Endodermal cell (in vitro differentiated cells): ENCODE measurements at places on chromosomes 3 and 15. TPM values are rescaled to one million over a fixed set of nuclear protein-coding genes. Genes with fewer than 3 reads are reported as not detected.

GATM gene
- total RNA-seq: 32.4 and 35.2 TPM in 2 replicates

SEMA3G gene
- 8.4 and 8.6 TPM in 2 replicates for total RNA-seq

RBMS3 gene
- 1.3 to 2.0 TPM (median 1.7 TPM) in 3 replicates for total RNA-seq

RNU6-1 gene
- not detected in 2 replicates for total RNA-seq

SPINK8 gene
- not detected in 3 replicates for total RNA-seq

ACTRT3 gene
- 2.5 and 2.7 TPM in 2 replicates for total RNA-seq

HYKK gene
- 2.1 to 4.4 TPM (median 4.2 TPM) in 3 replicates for total RNA-seq

MEGF11 gene
- 0.61 and 0.73 TPM in 2 replicates for total RNA-seq

CCR9 gene
- not detected in 2 replicates for total RNA-seq

NKTR gene
- 98.7 to 116 TPM (median 114 TPM) in 3 replicates for total RNA-seq

ACAN gene
- total RNA-seq: 0.23 to 0.38 TPM (median 0.29 TPM) in 3 replicates

OXTR gene
- 10.6 to 23.1 TPM (median 11.3 TPM) in 3 replicates for total RNA-seq

CLDN18 gene
- total RNA-seq: 0.15 to 0.75 TPM (median 0.27 TPM) in 3 replicates

FAM3D gene
- total RNA-seq: not detected in 3 replicates

PLSCR2 gene
- 10.0 to 34.6 TPM (median 17.7 TPM) in 3 replicates for total RNA-seq

C3orf70 gene
- total RNA-seq: 0.79 and 0.88 TPM in 2 replicates

CHRNA5 gene
- 7.2 to 23.2 TPM (median 23.0 TPM) in 3 replicates for total RNA-seq

UBA7 gene
- 1.9 to 4.3 TPM (median 3.4 TPM) in 3 replicates for total RNA-seq

RAB6B gene
- 3.0 and 3.3 TPM in 2 replicates for total RNA-seq

TTLL13 gene
- 0.15 TPM in 1 of 2 replicates, not detected in the other for total RNA-seq

IGSF10 gene
- total RNA-seq: 0.23 and 0.44 TPM in 2 replicates

GAP43 gene
- total RNA-seq: 8.0 and 10.1 TPM in 2 replicates

GCSAM gene
- not detected in 3 replicates for total RNA-seq

HYAL1 gene
- total RNA-seq: 1.2 to 2.1 TPM (median 1.8 TPM) in 3 replicates

RASL12 gene
- 10.1 to 27.8 TPM (median 27.2 TPM) in 3 replicates for total RNA-seq

CFAP100 gene
- 0.66 and 0.70 TPM in 2 replicates for total RNA-seq

WDR5B gene
- total RNA-seq: 4.1 and 4.2 TPM in 2 replicates

ADIPOQ gene
- not detected in 3 replicates for total RNA-seq

INSYN1 gene
- 0.55 and 0.99 TPM in 2 replicates for total RNA-seq

C3orf20 gene
- 0.11 TPM in 1 of 2 replicates, not detected in the other for total RNA-seq

EPHA6 gene
- 12.2 to 12.8 TPM (median 12.7 TPM) in 3 replicates for total RNA-seq
